ENCODE measurements at places on chromosomes 7 and 10. TPM values are rescaled to one million over a fixed set of nuclear protein-coding genes. Genes with fewer than 3 reads are reported as not detected.

The LBX1 gene
- not detected for total RNA-seq

The ANKRD30A gene
- total RNA-seq: not detected

The CALCR gene
- not detected for total RNA-seq

The HERPUD2 gene
- 30.9 TPM for total RNA-seq

The SPDYE6 gene
- total RNA-seq: not detected

The PON1 gene
- not detected for total RNA-seq

The TUBB8 gene
- total RNA-seq: not detected

The LFNG gene
- total RNA-seq: 48.3 TPM

The HPSE2 gene
- 2.8 TPM for total RNA-seq

DNA sequence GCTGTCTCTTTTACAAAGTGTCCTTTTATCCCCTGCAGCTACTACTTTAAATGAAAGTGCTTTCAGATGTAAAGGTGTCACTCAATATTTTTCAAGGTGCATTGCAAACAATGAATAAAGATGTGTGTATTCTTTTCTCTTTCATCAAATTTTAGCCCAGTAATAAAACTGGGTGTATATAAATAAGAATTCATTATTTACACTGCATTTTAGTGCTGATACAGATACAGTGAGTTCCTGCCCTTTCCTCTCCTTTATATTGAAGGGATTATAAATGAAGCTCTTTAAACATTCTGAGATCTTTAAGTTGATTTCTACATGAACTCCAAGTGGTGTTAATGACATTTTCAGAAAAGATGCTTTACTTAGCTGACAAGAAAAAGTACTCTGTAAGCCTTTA is 517.5 kb downstream of the PHTF2 start:
- DNase-seq: no peak

GRCh38 chr7:80279760-80280159 is 145.1 kb downstream of the GNAI1 start:
- no peak for DNase-seq

DNA sequence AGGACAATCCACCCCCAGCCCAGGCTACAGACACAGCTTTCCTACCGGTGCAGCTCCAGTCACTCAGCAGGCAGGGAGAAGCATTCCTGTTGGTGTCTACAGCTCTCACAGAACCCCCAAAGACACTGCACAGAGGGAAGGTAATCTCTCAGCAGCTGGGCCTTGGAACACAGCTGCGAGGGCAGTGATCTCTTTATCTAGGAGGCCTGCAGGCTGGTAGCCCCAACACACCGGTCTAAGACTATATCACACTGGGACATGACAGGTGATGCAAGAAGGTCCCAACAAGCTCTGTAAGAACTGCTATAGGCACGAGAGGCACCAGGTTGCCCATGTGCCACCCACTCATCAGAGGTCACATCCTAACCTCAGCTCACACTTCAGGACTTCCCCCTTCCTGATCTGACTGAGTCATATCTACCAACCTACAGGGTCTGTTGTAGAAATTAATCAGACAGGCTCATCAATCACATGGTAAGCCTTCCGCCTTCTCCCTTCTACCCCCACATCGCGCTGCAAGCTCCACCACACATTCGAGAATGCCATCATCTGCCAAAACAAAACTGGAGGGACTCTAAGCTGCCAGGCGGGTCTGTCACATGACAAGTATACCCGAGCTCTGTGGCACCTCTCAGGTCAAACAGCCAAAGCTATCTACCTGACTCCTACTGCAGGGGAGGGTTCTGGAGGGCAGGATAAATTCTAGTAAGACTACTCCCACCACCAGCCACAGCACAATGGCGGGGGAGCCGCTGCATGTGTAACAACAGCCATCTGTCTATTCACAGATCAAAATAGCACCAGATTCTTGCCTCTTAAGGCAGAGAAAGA is 26.1 kb downstream of the FAM53B start:
- no peak for DNase-seq

DNA sequence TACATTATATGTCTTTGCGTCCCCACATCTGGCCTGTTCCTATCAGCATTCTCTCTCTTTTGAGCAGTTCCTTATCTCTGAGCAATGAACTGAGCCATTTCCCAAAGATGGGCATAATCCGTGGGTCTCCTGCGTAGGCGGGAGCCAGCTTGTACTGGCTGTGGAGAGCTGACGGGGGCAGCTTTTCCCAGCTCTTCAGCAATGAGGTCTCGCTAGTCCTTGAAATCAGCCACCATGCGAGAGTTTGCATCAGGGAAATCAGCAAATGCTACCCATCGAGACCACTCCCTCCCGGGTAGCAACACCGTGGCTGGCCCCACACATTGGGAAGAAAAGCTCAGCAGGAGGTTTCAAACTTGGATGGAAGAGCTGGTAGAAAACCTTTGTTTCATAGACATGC is 51.9 kb upstream of the FAM180A start:
- no peak for DNase-seq

- DNase-seq: no peak
These were observed 43.8 kb upstream of the GPR26 start for GRCh38 chr10:123622381-123622780.

- DNase-seq: no peak
These were observed 213.5 kb upstream of the NRP1 start for GRCh38 chr10:33547976-33548375.

DNA sequence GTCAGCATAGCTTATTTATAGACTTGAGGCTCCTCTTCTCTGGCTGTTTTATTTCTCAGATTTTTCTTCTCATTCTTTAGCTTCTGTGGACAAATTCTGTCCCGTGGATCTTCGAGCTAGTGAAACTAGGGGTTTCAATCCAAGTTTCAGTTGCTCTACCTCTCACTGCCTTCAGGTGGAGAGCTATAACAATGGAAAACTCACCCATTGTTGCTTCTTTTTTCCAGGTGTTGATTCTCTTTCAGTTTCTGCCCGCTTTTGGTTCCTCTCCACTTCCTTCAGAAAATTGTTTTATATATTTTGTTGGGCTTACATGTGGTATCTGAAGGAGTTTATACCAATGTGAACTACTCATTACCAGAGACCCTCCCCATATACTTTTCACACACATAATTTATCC is 266.1 kb downstream of the TCF7L2 start:
- no peak for DNase-seq

GRCh38 chr10:8817299-8817698 is 762.8 kb downstream of the GATA3 start:
- DNase-seq: no peak

DNA sequence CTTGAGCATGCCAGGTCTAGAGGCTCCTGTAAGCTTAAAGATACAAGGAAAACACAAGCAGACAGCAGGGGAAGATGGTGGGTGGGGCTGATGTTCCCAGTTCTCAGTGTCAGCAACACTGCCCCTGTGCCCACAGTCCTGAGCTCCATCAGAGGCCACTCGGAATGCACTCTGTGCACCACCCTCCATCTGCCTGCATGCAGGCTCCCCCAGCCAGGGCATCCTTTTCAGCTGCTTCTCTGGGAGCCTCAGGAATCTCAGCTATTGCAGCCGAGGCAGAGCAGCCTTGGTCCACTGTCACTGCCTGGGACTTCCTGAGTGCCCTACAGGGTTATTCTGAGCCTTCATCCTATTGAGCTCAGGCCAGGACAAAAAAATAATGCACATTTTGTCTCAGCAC is 22.2 kb downstream of the LBX1 start:
- DNase-seq: no peak

- DNase-seq: no peak
These were observed 102.3 kb upstream of the PLXDC2 start for GRCh38 chr10:19713800-19714525.

GRCh38 chr10:6756716-6757115 is 176.6 kb upstream of the PRKCQ start:
- DNase-seq: no peak

GRCh38 chr10:23412223-23412622 is 26.7 kb upstream of the OTUD1 start:
- DNase-seq: no peak

DNA sequence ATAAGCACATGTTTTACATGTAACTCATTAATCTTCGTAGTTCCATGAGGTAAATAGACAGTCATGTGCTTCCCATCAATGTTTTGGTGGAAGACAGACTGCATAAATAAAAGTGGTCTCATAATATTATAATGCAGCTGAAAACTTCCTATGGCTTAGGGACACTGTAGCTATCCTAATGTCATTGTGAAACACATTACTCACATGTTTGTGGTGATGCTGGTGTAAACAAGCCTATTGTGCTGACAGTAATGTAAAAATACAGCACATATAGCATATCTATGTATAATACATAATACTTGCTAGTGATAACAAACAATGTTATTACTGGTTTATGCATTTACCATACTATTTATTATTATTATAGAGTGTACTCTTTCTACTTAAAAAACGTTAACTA is 37.2 kb upstream of the PLXDC2 start:
- DNase-seq: no peak

DNA sequence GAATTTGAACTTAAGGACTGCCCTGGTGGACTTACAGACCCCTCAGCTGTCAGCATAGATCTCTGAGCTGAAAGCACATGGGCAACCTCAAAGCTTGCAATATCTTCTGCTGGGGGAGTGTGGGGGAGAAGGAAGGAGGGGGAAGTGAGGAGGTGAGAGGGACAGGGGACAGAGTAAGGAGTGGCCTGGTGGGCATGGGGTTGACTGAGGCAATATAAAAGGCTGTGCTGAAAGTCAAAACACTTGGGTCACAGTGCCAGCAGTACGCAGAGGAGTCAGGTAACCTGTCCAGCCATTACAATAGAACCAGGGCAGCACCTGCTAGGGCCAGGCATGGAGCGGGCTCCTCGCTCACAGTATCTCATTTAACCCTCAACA is 43.2 kb downstream of the PPP1R3C start:
- DNase-seq: no peak

DNA sequence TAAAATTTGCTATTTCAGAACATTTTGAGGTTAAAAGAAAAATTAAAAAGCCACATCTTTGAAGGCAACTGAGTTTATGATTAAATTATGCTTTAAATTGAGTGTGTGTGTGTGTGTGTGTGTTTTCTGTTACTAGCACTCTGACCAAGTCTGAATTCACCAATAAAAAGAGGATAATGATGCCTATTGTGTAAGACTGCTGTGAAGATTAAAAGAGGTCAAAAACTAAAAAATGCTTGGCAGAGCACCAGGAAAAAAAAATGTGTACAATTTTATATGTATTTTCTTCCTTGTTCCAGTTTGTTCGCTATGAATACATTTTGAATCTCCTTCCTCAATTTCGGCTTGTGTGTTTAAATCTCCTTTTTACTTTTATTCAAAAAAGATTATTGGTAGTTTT is 316.6 kb upstream of the MAGI2 start:
- no peak for DNase-seq

- DNase-seq: no peak
These were observed 68.9 kb upstream of the FOXK1 start for GRCh38 chr7:4612939-4613841.

DNA sequence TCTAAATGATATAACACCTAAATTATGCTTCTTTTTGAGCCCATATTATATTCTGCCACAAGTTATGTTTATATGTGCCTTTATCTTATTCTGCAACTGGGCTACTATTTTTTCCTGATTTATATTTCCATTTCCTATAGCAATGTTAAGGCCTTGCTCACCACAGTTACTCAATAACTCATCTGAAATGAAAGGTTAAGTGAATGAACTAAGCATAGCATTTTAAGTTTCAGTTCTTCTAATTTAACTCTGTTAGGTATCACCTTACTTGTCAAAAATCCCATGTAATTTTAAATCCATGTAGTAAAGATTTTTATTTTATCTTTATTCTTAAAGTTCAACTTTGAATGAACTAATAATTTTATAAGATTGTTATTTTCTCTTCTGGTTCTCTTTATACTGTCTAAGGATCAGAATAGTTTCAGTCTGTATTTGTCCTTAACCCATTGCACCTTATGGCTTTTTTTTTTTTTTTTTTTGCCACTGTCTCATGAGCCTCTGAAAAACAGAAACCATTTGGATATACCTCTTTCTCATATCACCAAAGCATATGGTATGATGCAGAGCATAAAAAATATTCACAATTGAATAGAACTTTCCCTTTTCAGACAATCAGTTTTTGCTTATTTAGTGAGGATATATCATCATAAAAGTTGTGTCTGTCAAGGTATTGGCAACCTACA is 301.8 kb upstream of the ZWINT start:
- no peak for DNase-seq

DNA sequence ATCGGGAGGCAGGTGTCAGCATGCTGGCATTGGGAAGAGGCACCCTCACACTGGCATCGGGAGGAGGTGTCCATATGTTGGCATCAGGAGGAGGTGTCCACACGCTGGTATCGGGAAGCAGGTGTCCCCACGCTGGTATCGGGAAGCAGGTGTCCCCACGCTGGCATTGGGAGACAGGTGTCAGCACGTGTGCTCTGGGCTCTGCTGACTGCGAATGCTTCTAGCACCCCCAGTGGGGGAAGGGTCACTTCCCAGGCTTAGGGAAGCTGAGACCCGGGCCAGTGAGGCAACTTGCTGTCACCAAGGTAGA is 92.5 kb upstream of the IKZF1 start:
- no peak for DNase-seq

- DNase-seq: no peak
These were observed 244.6 kb upstream of the GRB10 start for GRCh38 chr7:51027106-51027934.

- no peak for DNase-seq
These were observed 36.7 kb upstream of the SNX13 start for GRCh38 chr7:17976952-17977351.

DNA sequence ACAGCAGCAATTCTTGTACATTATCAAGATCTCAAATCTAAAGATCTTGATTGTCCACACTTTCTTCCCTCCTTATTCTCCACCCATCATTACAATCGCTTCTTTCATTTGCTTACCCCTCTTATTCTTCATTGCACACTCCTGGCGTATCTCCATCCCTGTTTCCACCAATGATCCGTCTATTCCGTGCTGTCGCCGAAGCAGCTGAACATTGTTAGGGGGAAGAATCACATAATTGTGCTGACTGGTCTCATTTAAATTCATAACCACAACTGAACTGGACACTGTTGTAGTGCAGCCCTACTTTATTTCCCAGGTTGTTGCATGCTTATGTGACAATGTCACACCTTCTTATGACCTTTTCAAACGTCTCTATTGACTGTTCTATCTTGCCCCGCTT is 18.9 kb upstream of the NRP1 start:
- DNase-seq: no peak

DNA sequence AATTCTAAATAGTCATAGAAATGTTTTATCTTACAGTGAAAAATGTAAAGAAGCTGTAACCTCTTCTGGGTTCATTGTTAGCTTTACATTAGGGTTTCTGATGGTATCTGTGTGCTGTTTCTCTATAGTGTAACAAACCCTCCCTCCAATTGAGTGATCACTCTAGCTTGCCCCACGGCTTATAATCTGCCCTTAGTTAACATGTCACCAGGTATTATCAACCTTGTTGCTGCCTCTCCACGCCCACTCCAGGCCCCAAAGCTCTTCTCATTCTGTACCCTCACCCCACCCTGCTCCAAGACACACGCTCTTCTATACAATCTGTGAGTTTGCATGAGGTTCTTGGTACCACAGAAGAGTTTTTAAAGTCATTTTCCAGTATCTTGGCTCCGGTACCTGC is 139.4 kb downstream of the ARID5B start:
- no peak for DNase-seq
